ENCODE measurements at places on chromosomes 5 and 9. TPM values are rescaled to one million over a fixed set of nuclear protein-coding genes. Genes with fewer than 3 reads are reported as not detected.

LRRC26 gene
- not detected for polyA plus RNA-seq

BHMT2 gene
- 4.9 TPM for polyA plus RNA-seq

IARS1 gene
- 64.0 TPM for polyA plus RNA-seq

PHAX gene
- 38.8 TPM for polyA plus RNA-seq

TAF11L5 gene
- polyA plus RNA-seq = not detected

TMEM252 gene
- polyA plus RNA-seq = 1.8 TPM

IFNK gene
- polyA plus RNA-seq = not detected

ATP10B gene
- 0.48 TPM for polyA plus RNA-seq

NEURL1B gene
- 40.4 TPM for polyA plus RNA-seq

TRPM3 gene
- polyA plus RNA-seq = 0.25 TPM
